ENCODE measurements at places on chromosomes 4 and X. TPM values are rescaled to one million over a fixed set of nuclear protein-coding genes. Genes with fewer than 3 reads are reported as not detected.

Gene USP17L30
- not detected for total RNA-seq

Gene EXOC1L
- not detected for total RNA-seq

DNA sequence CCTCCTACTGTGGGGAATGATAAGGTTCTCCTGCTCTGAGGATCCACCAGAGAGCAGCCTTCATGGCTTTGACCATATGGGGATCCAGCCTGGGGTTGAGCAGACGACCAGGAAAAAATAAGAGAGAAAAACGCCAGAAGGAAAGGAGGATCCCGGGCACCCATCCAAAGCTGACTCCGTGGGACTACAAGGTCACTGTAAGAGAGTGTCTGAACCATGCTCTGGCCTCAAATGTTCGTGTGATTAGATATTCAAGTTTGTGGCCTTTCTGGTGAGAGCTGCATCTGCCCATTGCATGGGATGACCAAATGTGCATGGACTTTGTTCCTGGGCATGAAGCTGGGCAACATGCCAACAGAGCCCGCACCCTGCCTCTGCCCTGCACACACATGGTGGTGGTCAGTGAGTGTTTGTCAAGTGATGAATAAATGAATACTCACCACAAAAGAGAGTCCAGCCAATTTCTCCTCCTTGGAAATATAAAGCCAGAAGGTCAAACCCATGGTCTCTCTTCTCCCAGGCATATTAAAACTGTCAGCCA, 346.0 kb upstream of the GATB start:
- no peak for DNase-seq
- H3K27ac ChIP-seq: no peak overlapping the region
- no peaks in the 10 kb centered on the region for H3K27me3 ChIP-seq
- H3K36me3 ChIP-seq: no peaks in the 10 kb centered on the region

DNA sequence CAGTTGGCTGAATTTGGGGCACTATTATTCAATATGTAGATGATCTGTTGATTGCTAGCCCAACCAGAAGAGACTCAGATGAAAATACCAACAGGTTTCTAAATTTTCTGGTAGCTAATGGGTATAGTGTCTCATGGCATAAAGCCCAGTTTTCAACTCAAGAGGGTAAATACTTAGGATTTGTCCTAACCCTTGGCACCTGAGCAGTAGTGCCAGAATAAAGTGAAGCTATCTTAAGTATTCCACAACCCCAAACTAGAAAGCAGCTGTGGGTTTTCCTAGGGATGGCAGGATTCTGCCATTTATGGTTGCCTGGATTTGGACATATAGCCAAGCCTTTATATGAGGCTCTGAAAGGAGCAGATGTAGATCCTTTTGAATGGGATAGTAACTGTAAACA, 119.0 kb downstream of the AGTR2 start:
- no peak for DNase-seq
- H3K36me3 ChIP-seq: no peaks in the 10 kb centered on the region
- no peaks in the 10 kb centered on the region for H3K4me1 ChIP-seq
- no peak overlapping the region for H3K4me3 ChIP-seq
- H3K27ac ChIP-seq: no peak overlapping the region
- no peaks in the 10 kb centered on the region for H3K27me3 ChIP-seq

Gene PAGE2
- not detected for total RNA-seq

DNA sequence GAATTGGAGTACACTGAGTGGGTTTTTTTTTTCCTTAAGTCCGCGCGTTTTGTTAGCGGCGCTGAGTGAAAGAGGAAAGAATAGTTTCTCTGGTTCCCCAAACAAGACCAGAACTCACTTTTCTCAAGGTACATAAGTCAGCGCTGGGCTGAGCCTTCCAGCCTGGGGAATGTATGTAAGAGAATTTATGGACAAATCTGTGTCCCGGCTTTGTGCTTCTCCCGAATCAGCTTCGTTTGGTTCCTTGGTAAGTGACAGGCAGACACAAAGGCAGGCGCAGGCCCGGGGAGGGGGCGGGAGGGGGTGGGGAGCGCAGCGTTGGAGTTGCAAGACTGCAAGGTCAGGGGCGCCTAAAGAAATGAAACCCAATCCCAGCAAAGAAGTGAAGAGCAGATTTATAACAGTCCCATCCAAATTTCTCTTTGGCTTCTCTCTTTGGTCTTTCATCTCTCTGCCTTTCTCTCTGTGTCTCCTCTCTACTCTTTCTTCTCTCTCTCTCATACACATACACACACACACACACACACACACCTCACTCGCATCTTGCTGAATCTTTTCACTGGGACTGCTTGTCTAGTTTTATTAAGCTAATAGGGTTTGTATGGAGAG, 981 bp downstream of the TET2 start:
- DNase-seq: peak; percentile 17
- no peaks in the 10 kb centered on the region for H3K27me3 ChIP-seq
- H3K4me1 ChIP-seq: peaks cover 27% of the 10 kb centered on the region

GRCh38 chrX:131237363-131237762, 51.7 kb downstream of the IGSF1 start:
- no peaks in the 10 kb centered on the region for H3K36me3 ChIP-seq
- no peak overlapping the region for H3K4me3 ChIP-seq
- no peak for DNase-seq
- H3K27me3 ChIP-seq: no peaks in the 10 kb centered on the region
- no peak overlapping the region for H3K27ac ChIP-seq

- no peak for DNase-seq
- H3K27me3 ChIP-seq: no peaks in the 10 kb centered on the region
- H3K36me3 ChIP-seq: no peaks in the 10 kb centered on the region
- H3K4me1 ChIP-seq: no peaks in the 10 kb centered on the region
- no peak overlapping the region for H3K27ac ChIP-seq
Measured at GRCh38 chr4:3249711-3250437, 915 bp downstream of the MSANTD1 start.

DNA sequence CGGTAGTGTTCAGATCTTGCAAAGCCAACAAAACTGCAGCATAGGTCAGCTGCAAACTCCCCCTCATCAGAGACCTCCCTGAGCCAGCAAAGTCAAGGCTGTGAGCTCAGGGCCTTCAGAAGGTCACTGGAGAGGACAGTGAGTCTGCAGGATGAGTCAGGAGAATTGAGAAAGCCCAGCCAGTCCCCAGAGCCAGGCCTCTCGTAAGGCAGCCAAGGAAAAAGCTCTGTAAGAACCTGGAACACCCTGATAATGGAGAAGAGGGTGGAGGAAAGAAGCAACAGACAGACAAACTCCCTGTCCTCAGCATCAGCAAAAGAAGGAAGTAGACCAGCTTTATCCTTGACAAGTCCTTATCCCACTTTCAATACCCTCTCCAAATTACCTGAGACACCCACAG, 33.0 kb downstream of the GRIA3 start:
- no peak overlapping the region for H3K27ac ChIP-seq
- no peaks in the 10 kb centered on the region for H3K36me3 ChIP-seq
- no peaks in the 10 kb centered on the region for H3K27me3 ChIP-seq

Gene ACTRT1
- total RNA-seq: not detected

Gene TMSB15C
- total RNA-seq: 3.6 TPM

GRCh38 chrX:122777766-122778165, 406.3 kb upstream of the GRIA3 start:
- H3K27ac ChIP-seq: no peak overlapping the region
- no peaks in the 10 kb centered on the region for H3K27me3 ChIP-seq
- no peaks in the 10 kb centered on the region for H3K36me3 ChIP-seq
- no peak for DNase-seq
- H3K4me1 ChIP-seq: no peaks in the 10 kb centered on the region

DNA sequence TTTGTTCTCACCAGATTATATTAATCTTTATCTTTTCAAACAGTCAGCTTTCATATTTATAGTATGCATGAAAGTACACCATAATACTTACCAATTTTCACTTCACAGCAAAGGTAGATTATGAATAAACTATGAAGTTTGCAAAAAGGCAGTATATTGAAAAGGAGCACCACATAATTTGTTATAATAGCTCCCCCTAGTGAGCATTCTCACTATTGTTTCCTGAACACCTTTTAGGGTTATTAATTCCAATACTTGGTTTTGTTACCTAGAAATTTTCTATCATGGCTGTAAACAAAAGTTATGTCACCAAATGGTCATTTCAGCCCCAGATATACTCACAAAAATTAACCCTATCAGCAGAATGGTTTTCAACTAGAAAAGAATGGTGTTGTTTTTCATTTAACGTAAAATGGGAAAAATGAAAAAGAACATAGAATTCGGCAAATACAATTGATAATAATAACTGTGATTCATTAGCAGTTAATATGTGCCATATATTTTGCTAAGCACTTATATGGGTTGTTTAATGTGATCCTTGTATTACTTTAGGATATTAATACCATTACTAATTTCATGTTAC, 30.2 kb upstream of the NKX6-1 start:
- no peak overlapping the region for H3K27ac ChIP-seq
- peak; percentile 12 for DNase-seq
- no peaks in the 10 kb centered on the region for H3K27me3 ChIP-seq
- H3K4me3 ChIP-seq: no peak overlapping the region
- H3K36me3 ChIP-seq: no peaks in the 10 kb centered on the region

DNA sequence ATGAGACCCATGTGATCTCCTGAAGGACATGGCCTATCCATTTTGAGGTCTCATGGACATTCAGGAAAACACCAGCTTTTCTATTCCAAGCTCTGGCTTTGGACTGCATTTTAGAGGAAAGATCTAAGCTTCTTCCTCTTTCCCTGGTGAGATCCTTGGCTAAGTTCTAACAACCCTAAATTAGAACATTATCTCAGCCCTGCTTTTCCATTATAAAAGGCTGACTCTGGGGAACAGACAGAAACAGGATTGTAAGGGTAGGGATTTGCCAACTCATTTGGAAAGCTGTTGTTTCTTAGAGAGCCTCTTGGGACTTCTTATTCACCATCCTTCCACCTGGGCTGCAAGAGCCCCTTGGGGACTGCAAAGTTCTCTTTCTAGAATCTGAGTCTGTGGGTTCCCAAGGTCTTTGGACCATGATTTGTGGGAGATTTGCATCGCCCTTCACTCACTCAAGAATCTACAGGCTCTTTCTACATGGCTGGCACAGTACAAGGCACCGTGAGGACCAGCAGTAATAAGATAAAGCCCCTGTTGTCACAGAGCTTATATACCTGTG, 146.9 kb downstream of the FNIP2 start:
- H3K4me1 ChIP-seq: no peaks in the 10 kb centered on the region
- H3K27ac ChIP-seq: no peak overlapping the region
- DNase-seq: no peak
- H3K4me3 ChIP-seq: no peak overlapping the region
- H3K27me3 ChIP-seq: no peaks in the 10 kb centered on the region

GRCh38 chr4:151674804-151675391, 85.9 kb downstream of the GATB start:
- H3K27ac ChIP-seq: no peak overlapping the region
- H3K36me3 ChIP-seq: no peaks in the 10 kb centered on the region
- H3K4me1 ChIP-seq: no peaks in the 10 kb centered on the region
- no peaks in the 10 kb centered on the region for H3K27me3 ChIP-seq
- H3K4me3 ChIP-seq: no peak overlapping the region

DNA sequence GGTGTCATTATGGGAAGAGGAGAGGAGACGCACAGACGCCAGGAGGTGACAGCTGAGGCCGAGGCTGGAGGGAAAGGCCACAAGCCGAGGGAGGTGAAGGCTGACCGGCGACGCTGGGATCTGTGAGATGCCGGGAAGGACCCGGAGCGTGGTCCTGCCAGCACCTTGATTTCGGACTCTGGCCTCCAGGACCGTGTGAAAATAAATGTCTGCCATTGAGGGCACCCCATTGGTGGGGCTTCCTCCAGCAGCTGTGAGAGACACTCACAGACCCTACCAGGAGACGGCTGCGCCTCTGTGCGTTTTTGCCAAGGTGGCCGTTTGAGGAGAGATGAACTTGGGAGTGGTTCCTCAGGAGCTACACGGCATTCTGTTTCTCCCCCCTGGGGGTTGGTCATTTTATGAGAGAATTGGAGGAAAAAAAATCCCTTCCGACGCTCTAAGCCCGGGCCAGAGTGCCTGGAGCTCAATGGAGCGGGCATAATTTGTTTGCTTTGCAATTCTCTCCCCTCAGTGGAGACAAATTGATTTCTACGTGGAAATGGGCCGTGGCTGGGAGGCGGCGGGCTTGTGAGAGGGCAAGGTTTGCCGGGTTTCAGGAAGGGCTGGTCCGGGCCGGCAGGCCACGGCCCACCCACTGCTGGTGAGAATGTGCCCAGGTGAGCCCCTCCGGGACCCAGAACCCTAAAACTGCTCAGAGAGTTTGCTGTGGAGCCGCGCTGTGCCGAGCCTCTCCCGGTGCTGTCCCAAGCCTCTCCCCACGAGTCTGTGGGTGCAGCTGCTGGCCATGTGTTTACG, 53.9 kb downstream of the CPZ start:
- H3K36me3 ChIP-seq: no peaks in the 10 kb centered on the region
- H3K27me3 ChIP-seq: no peaks in the 10 kb centered on the region
- no peaks in the 10 kb centered on the region for H3K4me1 ChIP-seq
- H3K27ac ChIP-seq: no peak overlapping the region

Gene GAGE12J
- total RNA-seq: not detected

DNA sequence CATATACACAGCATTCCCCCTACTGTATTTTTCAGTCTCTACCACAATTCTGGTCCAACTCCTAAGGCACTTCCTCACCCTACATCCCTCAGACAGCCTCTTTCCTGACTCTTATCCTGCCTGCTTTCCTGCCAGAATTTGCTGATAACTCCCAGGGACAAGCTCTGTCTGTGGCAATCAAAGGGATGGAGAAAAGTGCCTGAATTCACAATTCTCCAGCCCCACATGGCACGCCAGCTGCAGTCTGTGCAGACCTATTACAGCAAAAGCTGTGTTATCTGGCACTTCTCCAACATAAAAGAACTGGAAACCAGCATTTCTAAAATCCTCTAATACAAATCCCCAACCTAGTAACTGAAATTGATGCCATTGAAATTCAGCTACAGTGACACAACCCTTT, 404.8 kb downstream of the KLHL13 start:
- H3K4me3 ChIP-seq: no peak overlapping the region
- no peak for DNase-seq
- H3K27ac ChIP-seq: no peak overlapping the region
- no peaks in the 10 kb centered on the region for H3K27me3 ChIP-seq
- H3K4me1 ChIP-seq: no peaks in the 10 kb centered on the region

Gene ERCC6L
- total RNA-seq: 0.28 TPM

Gene PAGE2B
- 1.0 TPM for total RNA-seq

GRCh38 chr4:146310319-146311021, 96.1 kb downstream of the REELD1 start:
- no peak for DNase-seq
- no peaks in the 10 kb centered on the region for H3K4me1 ChIP-seq
- H3K27ac ChIP-seq: no peak overlapping the region

DNA sequence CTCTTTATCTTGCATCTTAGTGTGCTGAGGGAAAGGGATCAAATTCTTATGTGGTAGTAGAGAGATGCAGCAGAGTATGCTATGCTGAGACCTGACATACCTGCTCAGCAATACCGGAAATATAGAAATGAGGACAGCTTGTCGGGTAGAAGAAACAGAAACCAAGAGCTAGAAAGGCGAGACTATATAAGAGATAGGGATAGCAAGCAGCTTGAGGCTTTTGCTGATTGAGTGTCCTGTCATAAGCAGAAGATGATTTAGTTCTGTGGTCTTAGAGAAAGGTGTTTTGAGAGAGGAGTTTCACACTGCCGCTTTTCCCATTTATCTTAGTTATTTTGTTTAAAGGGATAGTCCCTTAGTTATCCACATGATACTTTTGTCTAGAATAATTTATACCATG, 31.7 kb downstream of the USP9X start:
- no peaks in the 10 kb centered on the region for H3K27me3 ChIP-seq
- H3K4me1 ChIP-seq: peaks cover 82% of the 10 kb centered on the region
- H3K4me3 ChIP-seq: no peak overlapping the region
- no peaks in the 10 kb centered on the region for H3K36me3 ChIP-seq
- peak; percentile 44 for DNase-seq
- H3K27ac ChIP-seq: peak overlapping the region; percentile 26

- peaks cover 12% of the 10 kb centered on the region for H3K36me3 ChIP-seq
- no peaks in the 10 kb centered on the region for H3K27me3 ChIP-seq
- H3K27ac ChIP-seq: peak overlapping the region; percentile 76
- H3K4me1 ChIP-seq: peaks cover 29% of the 10 kb centered on the region
- DNase-seq: peak; percentile 89
Measured at GRCh38 chrX:11758400-11759171, 549 bp downstream of the MSL3 start.

Gene ASB9
- total RNA-seq: not detected

Gene ASB5
- not detected for total RNA-seq

Gene RPS6KA6
- total RNA-seq: 0.55 TPM

Data from CD4-positive, alpha-beta memory T cell (primary cell).